GM20000 (cell line): ENCODE measurements at places on chromosomes 16 and 17.

DNA sequence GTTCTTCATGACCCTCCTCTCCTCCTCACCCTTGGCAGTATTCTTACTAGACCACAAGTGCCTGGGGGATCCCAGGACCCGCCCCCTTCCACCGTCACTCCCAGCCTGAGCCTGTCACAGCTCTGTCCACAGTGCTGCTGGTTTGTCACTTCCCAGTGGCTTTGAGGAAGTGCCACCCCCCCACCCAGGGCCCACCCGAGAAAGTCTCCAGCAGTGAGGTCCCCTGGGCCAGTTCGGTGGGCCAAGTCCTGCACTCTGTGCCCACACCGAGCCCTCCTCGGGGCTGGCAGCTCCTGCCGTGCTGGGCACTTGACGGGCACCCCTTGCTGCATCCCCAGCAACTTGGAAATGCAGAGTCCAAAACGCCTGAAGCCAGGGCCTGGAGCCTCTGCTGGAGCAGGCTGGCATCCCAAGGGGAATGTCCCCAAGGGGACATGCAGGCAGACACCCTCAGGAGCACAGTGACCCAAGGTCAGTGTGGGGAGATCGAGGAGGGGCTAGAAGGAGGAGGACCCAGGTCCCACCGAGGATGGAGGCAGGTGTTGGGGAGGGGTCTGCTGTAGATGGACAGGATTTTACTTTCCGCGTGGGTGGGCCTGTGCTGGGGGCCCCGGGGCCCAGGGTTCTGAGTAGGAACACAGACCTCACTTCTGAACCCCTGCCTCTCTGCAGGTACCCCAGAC is 15.5 kb downstream of the MMP15 start:
- no peak for DNase-seq

- DNase-seq, result peak; percentile 52
These were observed 21.2 kb upstream of the LGALS9 start for GRCh38 chr17:27609611-27610303.

- peak; percentile 42 for DNase-seq
These were observed 6.1 kb downstream of the IL21R start for GRCh38 chr16:27408012-27408601.

DNA sequence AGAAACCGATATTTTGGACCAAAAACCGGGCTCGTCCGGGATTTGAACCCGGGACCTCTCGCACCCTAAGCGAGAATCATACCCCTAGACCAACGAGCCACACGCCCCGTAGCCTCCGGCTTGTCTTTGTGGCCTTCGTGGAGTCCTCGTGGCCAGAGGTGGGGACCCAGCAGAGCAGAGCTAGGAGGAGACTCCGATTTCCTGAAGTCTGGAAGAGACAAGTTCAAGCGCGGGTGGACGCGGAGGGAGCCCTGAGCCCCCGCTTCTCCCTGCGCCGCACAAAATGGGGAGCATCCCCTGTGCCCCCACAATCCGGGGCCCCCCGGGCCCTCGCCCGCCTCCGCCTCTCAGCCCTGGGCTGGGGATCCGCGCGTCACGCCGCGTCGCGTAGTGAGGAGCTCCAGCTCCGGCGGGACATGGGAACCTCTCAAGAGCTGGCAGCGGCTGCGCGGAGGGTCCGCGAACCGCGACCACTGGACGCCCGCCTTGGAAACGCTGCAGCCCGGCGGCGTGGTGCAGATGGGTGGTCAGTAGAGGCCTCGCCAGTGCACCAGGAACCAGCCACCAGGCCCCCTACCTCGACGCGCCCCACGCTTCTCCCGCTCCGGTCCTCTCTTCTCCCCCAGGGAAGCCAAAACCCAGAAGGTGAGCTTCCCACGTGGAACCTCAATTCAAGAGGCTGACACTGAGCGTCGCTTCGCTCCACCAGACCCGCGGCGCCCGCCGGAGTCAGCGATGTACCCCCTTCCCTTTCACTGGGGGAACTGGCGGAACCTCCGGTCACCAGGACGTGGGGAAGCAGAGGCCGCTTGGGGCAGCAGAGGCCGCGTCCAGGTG is 5.2 kb upstream of the OR1F1 start:
- peak; percentile 62 for DNase-seq

- peak; percentile 95 for DNase-seq
These were observed 12.6 kb upstream of the TCF25 start for GRCh38 chr16:89860747-89861304.

DNA sequence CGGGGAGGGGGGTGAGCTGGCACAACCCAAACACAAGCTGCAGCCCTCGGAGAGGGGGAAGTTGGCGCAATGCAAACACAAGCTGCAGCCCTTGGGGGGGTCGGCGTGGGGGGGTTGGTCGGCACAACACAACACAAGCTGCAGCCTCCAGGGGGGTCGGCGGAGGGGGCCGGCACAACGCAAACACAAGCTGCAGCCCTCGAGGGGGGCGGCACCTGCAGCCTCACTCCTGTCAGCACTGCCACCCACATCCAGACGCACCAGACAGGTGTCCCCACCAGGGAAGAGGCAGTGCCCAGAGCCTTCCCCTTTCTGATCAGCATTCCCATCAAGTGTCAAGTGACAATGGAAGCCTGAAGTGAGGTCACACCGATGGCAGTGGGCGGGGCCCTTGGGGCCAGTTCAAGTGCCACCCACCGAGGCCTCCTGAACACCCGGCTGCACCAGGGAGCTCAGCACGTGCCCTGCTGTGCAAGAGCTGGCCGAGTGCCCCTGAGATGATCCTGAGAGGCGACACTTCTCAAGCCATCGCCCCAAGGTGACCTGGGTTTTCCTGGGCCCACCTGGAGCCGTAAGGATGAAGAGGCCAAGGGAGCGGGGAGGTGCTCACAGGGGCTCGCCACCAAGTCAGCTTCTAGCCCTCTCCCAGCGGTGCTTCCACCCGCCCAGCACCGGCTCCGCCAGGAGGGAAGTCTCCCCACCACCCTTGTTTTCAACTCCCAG is 59.3 kb downstream of the KLHDC4 start:
- DNase-seq, result no peak

DNA sequence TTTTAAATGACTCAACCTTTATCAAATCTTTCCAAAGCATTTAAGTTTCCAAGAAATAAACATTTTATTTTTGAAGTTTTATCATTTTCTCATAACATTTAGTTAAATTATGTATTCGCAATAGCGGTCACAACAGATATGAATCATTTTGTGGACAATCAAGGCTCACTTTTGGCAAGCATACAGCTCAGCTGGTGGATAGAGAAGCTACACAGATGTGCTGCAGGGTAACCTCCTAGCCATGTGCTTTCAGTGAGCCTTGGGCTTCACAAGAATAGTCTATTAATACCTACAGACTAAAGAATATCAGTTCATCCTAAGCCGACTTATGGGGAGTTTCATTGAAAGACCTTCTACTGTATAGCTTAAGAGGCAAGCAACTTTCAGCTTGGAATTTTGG is 144.8 kb downstream of the MRTFB start:
- no peak for DNase-seq
